Breast epithelium (tissue), 4 donors: ENCODE measurements at places on chromosomes 7 and 10.

DNA sequence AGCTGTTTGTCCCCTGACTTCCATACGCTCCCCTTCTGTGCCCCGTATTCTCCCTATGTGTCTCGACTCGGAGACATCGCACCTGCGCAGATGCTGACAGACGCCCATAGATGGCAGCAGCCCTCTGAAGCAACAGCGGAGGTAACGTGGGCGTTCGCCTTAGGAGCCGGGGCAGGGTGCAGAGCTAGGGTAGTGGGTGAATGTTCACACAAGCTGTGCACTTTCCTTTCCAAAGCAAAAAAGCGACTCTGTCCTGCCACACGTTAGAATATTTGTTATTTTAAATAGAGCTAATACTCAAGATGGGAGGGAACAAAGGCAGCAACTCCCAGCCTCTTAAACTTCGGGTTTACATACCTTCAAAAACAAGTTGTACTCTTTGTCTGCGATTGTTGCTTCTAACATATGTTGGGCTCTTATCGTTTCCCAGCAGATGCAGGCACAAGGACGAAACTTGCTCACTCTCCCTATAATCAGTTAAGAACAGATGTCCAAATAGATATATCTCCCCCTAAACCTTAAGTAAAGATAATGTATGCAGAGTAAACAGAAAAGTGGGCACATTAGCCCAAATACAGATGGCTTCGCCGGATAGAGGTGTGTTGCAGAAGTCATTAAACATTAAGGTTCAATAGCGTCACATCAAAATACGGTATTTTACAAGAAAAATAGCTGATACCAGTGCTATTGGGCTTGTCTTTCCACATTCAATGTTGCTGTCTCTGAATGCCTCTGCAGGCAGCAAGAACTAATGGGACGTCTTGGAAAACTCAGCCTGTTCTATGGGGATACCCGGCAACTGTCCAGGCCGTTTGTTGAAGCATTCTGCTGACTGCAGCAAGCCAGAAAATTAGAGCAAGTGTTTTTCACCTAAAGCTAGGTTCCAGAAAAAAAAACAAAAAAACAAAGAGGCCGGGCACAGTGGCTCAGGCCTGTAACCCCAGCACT, 340.3 kb upstream of the PRKCQ start:
- DNase-seq = peak; percentile 73

DNA sequence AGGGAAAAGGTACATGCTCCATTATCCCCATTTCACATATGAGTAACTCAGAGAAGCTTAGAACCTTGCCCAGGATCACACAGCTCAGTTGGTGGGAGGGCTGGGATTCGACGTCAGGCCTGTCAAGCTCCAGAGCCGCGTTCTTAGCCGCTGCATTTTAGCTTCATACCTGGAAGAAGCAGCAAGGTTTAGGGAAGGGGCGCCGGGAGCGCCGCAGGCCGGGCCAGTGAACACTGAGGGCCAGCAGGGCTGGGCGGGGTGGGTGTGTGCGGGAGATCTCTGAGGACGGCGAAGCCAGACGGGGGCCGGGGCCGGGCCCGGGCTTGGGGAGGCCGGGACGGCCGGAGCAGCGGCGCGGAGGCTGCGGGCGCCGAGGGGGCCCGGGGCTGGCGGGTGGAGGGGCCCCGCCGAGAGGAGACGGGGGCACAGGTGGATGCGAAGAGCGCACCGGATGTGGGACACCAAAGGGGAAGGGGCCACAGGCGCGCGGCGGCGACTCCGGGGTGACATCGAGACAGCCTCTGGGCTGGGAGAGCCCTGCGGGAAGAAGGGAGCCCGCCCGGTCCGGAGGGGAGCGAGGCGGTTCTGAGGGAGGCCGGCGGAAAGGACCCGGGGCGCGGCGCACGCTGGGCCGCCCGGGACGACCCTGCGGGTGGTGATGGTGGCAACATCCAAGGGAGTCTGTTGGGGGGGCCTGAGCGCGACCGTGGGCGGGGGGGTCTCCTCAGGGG, 498 bp downstream of the NDST2 start:
- no peak for DNase-seq

DNA sequence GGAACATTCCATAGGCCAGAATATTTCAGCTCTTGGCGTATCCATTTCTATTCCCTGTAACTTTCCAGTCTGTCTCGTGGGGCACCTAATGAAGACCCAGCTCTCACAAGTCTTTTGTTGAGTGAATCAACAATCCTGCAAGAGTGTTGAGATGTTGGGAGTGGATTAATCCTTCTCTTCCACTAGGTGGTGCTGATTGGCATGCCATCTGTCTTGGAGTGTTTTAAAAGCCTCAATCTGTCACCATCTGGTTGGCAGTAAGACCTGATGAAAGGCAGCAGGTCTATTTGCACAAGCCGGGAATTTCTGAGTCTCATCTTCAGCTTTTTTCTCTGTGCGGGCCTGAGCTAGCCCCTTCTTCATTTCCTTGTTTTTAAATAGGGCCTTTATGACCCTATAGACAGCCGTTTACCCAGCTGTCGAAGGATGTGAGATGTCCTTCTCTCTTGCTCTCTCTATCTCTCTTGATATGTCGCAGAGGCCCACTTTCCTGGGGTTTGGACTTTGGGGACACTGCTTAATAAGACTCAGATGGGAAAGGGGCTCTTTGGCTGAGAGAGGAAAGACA, 180.5 kb downstream of the ZNF365 start:
- DNase-seq = no peak

DNA sequence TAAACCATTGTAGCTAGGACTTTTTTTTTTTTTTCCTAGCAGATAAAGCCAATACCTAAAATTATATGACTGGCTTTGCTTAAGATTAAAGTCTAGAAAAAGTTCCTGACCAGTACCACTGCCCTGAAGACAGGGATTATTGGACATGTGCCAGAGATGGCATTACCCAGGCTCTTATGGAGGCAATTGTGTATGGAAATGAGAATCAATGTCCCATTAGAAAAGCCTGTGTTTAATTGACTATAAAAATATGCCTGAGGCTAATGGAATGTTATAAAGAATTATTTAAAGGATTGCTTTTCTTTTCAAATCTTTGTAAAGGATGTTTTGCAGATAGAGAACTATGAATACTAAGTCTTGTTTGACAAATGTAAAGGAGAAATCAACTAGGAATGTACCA, 196.7 kb downstream of the ANK3 start:
- DNase-seq = no peak

- DNase-seq = no peak
These were observed 988.6 kb downstream of the SORCS1 start for GRCh38 chr10:106175760-106176377.

DNA sequence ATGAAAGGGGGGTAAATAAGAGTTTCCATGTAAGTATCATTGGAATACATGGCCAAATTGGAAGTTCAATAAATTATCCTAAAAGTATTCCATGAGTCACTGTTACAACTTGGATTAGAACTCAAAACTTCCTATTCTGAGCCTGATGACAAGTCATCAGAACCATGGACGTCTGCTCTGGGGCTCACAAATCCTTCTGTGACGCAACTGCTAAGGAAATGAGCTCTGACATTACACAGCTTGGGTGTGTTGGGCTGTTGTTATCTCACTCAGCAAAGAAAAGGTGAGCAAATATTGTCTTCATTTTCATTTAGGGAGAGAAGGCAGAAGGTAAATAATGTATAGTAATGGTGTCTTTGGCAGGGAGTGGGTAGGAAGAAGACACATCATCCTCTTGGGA, 214.8 kb upstream of the ADO start:
- no peak for DNase-seq

DNA sequence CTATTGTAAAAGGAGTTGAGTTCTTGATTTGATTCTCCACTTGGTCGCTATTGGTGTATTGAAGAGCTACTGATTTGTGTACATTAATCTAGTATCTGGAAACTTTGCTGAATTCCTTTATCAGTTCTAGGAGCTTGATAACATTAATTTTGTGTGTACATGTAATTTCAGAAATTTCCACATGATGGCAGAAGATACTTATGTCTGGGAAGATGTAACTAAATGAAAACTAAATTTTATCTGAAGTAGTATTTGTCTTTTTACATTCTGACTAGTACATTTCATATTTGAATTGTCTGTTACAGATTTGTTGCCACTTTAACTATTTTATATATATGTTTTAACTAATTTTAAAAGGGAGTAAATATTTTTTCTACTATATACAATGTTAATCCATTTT, 27.6 kb downstream of the SDHAF3 start:
- DNase-seq = no peak

- no peak for DNase-seq
These were observed 134.2 kb upstream of the NEBL start for GRCh38 chr10:21031232-21031795.

DNA sequence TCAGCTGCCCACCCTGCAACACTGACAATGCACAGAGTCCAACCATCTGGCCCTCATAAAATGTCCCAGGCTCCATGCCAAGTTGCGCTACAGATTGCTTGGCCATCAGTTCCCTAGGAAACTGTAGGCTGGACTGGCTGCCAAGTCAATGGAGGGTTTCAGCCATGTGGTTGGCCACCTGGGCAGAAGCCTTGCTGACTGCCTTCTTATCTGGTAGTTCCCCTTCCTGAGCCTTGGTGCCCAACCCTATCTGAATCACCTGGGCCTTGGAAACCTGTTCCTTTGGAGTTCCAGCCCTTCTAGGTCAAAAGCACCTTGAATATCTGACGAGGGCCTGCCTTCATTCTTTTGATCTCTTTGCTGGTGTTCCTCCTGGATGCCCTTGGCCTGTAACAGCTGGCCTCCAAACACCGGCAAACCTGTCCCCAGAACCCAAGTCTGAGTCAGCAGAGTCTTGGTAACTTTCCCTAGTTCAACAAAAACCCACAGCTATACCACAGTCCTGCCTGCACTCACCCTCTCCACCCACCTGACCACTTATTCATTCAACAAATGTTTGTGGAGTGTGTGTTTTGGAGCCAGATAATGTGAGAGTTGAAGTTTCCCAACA, 37.4 kb upstream of the KDM7A start:
- no peak for DNase-seq

GRCh38 chr7:7696458-7697119, 21.8 kb downstream of the RPA3 start:
- no peak for DNase-seq

DNA sequence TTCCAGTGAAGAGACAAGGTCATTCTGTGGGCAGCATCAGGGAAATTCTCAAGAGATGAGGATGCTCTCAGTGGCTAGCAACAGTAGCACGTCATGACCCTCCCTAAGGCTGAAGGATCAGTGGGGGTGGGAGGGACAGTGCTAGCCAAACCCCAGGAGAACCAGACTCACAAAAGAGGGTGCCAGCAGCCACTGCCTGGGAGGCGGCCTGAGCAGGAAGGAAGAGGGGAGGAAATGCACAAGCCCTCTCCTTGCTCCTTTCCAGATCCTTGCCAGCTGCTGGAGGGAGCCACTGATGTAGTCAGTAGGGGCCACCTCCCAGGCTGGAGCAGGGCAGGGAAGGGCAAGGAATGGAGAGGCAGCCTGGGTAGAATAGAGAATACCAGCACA, 302.7 kb downstream of the RPS24 start:
- DNase-seq = peak; percentile 15

DNA sequence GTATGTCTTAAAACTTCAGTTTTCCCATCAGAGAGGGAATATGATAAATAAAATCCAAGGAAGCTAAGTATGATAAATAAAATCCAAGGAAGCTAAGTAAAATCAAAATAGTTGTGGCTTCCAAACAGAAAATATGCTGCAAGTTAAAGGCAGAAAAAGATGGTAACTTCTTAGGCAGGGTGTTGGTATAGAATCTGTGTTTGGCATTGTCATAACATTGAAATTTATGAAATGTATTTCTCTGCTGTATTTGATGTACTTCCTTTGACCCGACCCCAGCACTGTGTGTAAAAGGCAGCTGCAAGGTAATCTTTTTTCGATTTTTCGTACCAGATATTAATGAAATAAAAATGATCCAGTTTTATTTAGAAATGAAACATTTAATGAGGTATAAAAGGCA, 537.2 kb downstream of the TFEC start:
- DNase-seq = no peak

DNA sequence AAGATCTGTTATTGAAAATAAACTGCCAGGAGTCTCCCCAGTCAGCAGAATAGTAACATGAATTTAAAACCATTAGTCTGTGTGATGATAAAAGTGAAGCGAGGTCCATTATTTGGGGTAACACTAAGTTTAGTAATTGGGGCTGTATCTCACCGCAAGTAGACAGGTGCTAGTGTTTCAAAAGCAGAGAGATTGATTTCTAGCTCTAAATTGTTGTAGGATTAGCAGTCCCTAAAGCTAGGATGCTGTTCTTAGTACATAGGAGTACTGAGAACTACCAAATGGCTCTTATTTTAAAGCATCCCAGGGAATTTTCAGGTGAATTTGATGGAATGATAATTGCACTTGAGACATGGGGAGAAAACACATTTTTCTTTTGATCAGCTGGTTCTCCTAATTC, 70.5 kb downstream of the CPED1 start:
- no peak for DNase-seq

DNA sequence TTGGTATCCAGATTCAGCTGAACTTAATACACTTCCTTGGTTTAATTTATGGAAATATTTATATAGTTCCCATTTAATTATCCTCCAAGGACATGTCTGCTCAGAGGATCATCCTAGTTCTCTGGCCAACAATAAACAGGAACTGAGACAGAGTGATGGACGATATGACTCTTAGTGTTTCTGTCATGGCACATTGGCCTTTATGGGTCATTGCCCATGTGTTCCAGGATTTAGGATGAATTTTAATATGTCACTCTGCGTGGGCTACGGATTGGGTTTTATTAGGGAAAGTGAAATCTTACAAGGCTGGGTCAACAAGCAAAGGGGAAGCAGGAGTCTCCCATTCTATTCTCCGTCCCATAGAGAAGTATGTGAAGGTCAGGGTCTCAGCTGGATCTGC, 18.8 kb upstream of the TNPO3 start:
- DNase-seq = no peak

DNA sequence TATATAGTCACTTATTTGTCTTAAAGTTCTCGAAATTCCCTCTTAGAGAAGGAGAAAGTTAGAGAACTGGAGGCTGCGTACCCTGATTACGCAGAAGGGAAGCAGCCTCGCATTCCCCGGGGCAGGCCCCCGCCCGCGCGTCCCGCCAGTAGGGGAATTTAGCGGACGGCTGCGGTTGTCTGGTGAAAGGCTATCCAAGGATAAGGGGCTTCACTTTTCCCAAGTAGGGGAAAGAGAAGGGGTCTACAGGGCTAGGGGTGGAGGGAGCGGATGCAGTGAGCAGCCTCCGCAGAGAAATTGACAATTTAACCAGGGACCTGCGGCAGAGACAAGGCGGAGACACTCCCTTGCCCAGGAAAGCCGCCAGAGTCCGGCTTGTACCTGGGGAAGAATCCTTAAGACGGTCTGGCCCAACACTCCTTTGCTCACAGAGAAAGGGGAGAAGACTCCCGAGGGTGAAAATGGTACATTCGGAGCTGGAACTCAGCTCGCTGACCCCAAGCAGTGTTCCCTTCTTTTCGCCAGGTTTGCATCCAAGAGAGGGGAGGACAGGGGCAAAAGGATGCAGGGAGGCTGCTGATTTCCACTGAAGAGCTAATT, 994 bp upstream of the MAGI2 start:
- peak; percentile 20 for DNase-seq

- DNase-seq = no peak
These were observed 55.6 kb upstream of the DOCK1 start for GRCh38 chr10:126849646-126850045.

DNA sequence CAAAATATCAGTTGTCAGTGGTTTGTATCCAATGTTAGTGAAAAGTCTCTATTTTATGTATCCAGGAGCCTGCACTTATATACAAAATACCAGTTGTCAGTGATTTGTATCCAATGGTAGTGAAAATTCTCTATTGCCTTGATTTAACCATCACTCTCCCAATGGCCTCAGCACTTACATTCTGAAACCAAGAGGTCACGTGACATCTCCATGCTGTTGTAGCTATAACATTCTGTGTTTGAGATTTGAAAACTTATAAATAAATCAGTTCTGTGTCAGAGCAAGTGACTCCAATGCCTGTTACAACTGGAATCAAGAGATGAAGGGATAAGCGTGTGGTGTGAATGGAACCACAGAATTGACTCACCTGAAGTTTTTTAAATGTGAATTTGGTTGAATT, 30.6 kb upstream of the GATA3 start:
- DNase-seq = no peak
